ENCODE measurements at places on chromosomes 4 and X.

DNA sequence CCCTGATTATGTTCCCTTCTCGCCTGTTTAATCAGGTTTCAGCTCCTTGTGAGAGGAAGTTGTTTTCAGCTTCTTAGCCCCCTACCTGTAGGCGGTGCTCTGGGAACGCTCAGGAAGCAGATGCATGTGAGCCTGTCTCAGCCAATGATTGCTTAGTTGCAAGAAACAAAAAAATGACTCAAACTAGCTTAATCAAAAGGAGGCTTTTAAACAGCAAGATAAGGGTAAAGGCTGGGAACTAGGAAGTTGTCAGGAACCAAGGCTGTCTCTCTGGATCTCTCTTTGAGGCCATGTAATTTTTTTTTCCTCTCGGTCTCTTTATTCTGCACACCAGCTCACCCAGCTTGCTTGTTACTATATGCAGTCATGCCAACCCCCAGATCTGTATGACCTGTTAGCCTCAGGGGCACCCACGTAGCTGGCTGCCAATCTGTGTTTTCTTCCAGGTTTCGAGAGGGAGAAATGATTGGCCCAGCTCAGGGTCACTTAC is 109.1 kb downstream of the PTTG2 start:
- DNase-seq = no peak

- no peak for DNase-seq
Measured at GRCh38 chrX:49286136-49286535, 16.5 kb downstream of the PPP1R3F start.

DNA sequence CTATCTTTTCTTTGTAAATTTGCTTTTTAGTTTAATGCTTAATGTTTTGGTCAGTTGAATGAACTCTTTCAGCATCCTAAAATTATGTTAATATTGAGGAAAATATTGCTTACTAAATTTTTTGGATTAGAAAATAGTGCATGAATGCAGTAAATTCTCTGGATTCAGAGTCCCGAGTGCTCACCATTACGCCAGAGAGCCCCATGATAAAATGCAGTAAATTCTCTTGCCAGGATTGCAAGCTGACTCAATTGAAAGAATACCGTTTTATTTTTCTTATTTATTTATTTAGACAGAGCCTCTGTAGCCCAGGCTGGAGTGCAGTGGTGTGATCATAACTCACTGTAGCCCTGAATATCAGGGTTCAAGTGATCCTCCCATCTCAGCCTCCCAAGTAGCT is 60.9 kb upstream of the ENPEP start:
- DNase-seq = no peak

DNA sequence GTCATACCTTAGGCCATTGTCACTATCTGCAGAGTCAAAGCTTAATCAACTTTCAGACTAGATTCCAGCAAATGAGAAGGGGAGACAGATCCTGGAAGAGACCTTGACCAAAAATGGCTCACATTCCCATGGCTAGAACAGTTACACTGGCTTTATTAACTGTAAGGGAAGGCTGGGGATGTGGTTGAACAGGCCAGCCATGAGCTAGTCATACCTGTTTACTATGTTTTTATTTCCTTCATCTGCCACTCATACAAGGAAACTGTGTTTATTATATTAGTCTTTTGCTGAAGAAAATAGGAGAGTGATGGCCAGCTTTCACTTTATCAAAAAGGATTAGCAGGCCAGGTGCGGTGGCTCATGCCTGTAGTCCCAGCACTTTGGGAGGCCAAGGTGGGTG is 319.7 kb downstream of the RAPGEF2 start:
- DNase-seq = no peak

Data from posterior vena cava (tissue), 2 donors.